Kidney (tissue), 22 donors: ENCODE measurements at places on chromosomes 16 and 17. TPM values are rescaled to one million over a fixed set of nuclear protein-coding genes. Genes with fewer than 3 reads are reported as not detected.

ZPBP2 gene
- not detected for polyA plus RNA-seq

PPP1R27 gene
- not detected for polyA plus RNA-seq

PROCA1 gene
- polyA plus RNA-seq = 3.5 TPM

ASB16 gene
- 0.90 TPM for polyA plus RNA-seq

HBM gene
- polyA plus RNA-seq = not detected

ALOX12 gene
- not detected for polyA plus RNA-seq

KRTAP3-1 gene
- polyA plus RNA-seq = not detected

YWHAE gene
- 591 TPM for polyA plus RNA-seq

CNOT1 gene
- polyA plus RNA-seq = 54.8 TPM

LRRC75A gene
- 2.6 TPM for polyA plus RNA-seq

SMPD3 gene
- 0.28 TPM for polyA plus RNA-seq

SBK1 gene
- 1.4 TPM for polyA plus RNA-seq

TLCD3B gene
- not detected for polyA plus RNA-seq

HOXB5 gene
- polyA plus RNA-seq = 12.3 TPM

PIRT gene
- not detected for polyA plus RNA-seq

CRLF3 gene
- 3.4 TPM for polyA plus RNA-seq

ATP1B2 gene
- polyA plus RNA-seq = 12.8 TPM

RASL10B gene
- 1.5 TPM for polyA plus RNA-seq

GDPD3 gene
- 17.7 TPM for polyA plus RNA-seq

SLC13A2 gene
- 69.0 TPM for polyA plus RNA-seq

KRT20 gene
- not detected for polyA plus RNA-seq

CACNG5 gene
- polyA plus RNA-seq = not detected

EPX gene
- polyA plus RNA-seq = not detected

B9D1 gene
- 67.5 TPM for polyA plus RNA-seq

ENPP7 gene
- polyA plus RNA-seq = 3.7 TPM

SHISA6 gene
- polyA plus RNA-seq = 0.84 TPM

NPIPA2 gene
- polyA plus RNA-seq = not detected

TNFRSF17 gene
- polyA plus RNA-seq = not detected

FNDC8 gene
- polyA plus RNA-seq = not detected

DPEP3 gene
- polyA plus RNA-seq = not detected

CCDC154 gene
- 1.8 TPM for polyA plus RNA-seq
